SW 1271 (cell line): ENCODE measurements at places on chromosomes 11 and 22.

DNA sequence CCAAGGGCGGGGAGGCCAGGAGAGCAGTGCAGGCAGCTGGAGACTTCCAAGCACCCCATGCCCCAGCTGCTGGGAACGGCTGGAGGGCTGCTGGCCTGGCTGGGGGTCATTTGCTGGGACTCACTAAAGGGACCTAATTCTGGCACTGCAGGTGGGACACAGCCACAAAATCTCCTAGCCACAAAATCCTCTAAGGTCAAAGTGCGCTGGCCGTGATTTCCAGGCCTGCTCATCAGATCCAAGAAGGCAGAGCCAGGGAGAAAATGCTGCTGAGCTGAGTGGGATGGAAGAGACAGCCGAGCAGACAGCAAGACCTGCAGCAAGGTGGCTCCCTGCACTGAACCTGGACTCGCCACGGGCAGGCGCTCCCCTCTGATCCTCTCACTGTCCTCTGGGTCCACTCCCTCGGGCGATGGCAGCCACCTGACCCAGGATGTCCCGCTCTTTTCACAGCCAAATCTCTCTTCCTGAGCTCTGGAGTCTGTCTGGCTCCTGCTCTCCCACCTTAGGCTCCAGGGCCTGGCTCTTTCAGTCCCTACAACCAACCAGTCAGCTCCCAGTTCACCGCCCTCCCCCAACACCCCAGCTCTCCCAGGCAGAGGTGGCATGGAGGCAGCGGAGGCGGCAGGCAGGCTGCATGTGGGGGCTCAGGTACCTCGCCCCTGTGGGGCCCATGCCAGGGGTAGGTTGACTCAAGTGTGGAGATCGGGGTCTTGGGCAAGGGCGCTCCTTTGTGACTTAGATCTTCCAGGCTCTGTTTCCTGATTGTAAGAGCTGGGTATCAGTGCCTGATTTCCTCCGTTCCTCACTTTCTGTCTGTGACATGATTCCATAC, 14.5 kb downstream of the OVOL1 start:
- DNase-seq = no peak

- no peak for DNase-seq
Measured at GRCh38 chr11:90391756-90392155, 168.9 kb upstream of the CHORDC1 start.

DNA sequence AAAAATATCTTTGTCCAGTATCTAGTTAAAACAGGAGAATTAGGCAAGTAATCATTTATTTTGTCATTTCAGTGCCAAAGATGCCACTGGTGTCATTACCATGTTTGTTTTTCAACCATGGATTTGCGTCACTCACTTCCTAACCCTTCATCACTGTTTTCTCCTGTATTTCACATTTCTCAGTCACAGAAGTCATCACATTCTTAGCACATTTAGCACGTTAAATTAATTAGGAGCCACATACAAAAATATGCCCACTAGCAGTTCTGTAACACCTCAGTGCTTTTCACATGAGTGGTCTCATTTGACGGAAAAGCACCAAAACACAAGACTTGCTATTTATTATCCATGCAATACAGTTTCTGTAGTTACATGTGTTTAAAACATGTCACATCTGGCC, 546.0 kb downstream of the METTL15 start:
- DNase-seq = no peak

GRCh38 chr11:75140269-75141138, 10.4 kb upstream of the SLCO2B1 start:
- no peak for DNase-seq

- DNase-seq = no peak
Measured at GRCh38 chr22:44207981-44208317, 27.2 kb downstream of the PARVG start.

DNA sequence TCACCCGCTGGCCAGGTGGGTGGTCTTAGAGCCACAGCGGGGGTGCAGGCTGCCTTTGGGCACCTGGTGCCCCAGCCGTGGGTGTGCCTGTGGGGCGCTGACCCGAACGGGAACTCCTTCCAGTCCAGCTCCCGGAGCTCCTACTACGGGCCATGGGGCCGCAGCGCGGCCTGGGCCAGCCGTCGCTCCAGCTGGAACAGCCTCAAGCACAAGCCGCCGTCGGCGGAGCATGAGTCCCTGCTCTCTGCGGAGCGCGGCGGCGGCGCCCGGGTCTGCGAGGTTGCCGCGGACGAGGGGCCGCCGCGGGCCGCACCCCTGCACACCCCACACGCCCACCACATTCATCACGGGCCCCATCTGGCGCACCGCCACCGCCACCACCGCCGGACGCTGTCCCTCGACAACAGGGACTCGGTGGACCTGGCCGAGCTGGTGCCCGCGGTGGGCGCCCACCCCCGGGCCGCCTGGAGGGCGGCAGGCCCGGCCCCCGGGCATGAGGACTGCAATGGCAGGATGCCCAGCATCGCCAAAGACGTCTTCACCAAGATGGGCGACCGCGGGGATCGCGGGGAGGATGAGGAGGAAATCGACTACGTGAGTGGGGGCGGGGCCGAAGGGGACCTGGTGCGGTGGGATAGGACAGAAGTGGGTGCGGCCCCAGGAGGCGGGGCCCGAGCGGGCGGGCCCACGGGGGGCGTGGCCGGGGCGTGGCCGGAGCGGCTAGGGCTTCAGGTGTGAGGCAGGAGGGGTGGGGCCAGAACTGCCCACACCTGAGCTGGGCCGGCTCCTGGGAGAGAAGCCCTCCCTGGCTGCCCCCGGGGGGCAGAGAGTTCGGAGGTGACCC, 91.5 kb downstream of the CACNA1I start:
- no peak for DNase-seq

DNA sequence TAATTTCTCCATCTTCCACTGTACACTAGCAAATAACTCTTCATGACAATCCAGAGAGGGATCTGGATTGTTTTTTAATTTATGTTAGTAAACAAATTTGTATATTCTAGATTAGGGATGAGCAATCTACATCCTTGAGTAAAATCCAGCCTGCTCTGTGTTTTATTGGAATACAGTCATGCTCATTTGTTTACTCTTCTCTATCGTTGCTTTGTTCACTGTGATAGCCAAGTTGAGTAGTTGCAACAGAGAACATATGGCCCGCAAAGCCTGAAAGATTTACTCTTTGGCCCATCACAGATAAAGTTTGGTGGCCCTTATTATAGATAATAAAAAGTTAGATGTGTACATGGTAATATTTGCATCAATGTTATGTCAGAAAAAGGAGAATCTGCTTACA, 6.2 kb upstream of the BLID start:
- DNase-seq = no peak

- no peak for DNase-seq
Measured at GRCh38 chr11:131370090-131370751, at the start of gene NTM. NTM (plus strand) TSS chr11:131370615.
